ENCODE measurements at places on chromosomes 12 and 14.

DNA sequence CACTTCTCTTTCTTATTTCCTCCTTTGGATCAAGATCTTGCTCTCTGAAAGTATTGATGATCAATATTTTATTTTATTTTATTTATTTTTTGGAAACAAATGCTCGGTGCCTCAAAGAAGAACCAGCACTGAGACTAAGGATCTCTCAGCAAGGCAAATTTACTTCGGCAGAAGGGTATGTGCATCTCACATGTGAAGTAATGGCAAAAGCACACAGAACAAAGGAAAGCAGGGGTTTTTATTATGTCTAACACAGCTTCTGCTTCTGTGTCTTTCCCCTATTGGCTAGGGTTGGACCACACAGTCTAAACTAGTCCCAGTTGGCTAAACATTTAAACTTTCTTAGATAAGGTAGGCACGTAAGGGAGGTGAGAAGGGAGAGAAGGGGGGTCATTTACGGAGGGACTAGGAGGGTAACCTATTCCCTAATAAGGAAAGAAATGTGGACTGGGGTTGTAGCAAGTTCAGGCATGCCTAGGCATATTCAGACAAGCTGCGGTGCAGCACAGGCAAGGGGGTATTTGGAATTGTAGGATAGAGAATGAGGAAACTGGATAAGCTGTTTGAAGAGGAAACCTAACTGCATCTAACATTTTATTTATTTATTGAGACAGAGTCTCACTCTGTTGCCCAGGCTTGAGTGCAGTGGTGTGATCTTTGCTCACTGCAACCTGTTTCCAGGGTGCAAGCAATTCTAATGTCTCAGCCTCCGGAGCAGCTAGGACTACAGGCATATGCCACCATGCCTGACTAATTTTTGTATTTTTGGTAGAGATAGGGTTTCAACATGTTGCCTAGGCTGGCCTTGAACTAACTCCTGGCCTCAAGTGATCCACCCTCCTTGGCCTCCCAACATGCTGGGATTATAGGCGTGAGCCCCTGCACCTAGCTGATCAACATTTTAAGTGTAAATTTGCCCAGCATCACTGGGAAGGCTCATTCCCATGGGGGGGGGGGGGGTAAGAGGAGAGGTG is 90.0 kb upstream of the EIF5 start:
- DNase-seq = no peak

GRCh38 chr12:120421701-120422100 is 16.2 kb upstream of the COX6A1 start:
- no peak for DNase-seq

DNA sequence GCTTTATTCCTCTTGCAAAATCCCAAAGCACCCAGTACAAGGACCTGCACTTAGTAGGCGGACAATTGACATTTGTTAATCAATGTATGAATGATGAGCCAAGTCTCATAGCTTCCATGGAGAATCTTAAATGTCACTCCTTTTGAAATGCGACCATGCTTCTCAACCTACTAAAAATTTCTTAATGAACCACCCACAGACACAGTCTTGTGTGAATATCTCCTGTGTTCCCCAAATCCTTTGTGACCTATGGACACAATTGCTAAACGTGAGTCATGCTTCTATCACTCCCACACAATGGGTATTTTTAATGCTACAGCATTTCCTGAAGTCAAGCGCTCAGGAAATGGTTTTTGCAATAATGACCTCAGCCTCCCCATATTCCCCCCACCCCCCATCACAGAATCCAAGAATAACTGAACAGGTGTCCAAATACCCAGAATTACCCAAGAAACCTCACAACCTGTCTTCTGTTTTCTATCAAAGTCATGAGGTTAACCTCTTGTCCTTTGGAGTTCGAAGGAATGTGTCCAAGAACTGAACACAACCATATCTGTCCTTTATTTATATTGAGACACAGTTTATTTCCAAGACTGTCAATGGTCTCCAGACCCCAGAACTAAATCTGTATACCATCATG is 163.6 kb upstream of the PLEKHG7 start:
- DNase-seq = no peak

GRCh38 chr12:68460236-68460635 is 128.1 kb upstream of the MDM1 start:
- DNase-seq = no peak

GRCh38 chr12:20631711-20632110 is 63.4 kb upstream of the SLCO1C1 start:
- DNase-seq = no peak

- DNase-seq = no peak
These were observed 25.1 kb downstream of the ADGRD1 start for GRCh38 chr12:130978785-130979184.

GRCh38 chr14:76761136-76761959 is at the start of gene VASH1:
TSS of gene VASH1 (plus strand) at chr14:76761468. CDS start at chr14:76762822, 1,354 bp downstream.
- DNase-seq = peak; percentile 79
